SJSA1 (cell line): ENCODE measurements at places on chromosomes 3 and 15. TPM values are rescaled to one million over a fixed set of nuclear protein-coding genes. Genes with fewer than 3 reads are reported as not detected.

PIF1 gene
- 20.1 and 29.2 TPM in 2 replicates for total RNA-seq

- no peak for DNase-seq
These were observed 3.2 kb downstream of the SEMA7A start for GRCh38 chr15:74430510-74430951.

DNA sequence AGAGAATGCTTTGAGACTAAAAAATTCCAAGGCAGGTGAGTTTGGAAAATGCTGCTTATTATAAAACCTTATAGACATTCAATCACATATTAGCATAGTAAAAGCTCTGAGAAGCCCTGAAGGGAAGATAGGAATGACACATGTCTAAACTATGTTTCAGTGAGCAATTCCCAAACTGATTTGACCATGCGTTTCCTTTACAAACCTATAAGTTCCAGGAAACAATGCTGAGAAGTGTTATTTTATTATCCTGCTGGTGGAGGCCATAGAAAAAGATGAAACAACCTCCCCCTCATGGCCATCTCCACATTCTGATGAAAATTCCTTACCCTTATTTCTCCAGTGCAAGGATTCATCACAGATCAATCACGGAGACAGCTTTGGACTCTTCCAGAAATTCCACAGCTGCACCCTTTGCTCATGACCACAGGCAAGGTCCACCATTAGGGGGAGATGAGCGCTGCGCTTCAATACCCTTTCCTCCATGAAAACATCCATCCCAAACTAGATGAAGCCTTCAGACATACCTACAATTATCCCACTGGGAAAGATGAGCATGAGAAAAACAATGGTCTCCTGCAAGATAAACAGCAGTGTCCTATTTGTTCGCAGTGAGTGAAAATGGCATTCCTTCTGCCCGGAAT, 372.1 kb downstream of the MAGI1 start:
- DNase-seq: no peak

GRCh38 chr15:73745073-73745472, 8.1 kb downstream of the INSYN1 start:
- no peak for DNase-seq

DNA sequence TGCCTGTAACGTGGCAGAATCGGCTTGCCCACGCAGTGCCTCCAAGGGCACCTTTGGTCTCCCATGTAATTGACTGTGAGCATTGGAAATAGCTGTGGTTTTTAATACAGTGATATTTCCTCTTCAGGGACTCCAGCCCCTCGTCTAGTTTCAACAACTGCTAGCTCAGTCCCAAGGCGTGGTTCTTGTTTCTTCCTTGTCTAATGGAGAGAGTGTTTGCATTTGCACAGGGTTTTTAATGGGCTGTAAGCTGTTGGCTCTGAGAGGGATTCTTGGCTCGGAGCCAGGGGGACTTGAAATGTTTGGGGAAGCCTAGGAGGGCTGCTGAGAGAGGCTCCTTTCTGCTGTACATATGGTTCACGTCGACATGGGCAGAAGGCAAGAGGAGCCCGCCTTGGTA, 86.2 kb downstream of the THSD4 start:
- no peak for DNase-seq

CDHR4 gene
- total RNA-seq: not detected in 2 replicates

DNA sequence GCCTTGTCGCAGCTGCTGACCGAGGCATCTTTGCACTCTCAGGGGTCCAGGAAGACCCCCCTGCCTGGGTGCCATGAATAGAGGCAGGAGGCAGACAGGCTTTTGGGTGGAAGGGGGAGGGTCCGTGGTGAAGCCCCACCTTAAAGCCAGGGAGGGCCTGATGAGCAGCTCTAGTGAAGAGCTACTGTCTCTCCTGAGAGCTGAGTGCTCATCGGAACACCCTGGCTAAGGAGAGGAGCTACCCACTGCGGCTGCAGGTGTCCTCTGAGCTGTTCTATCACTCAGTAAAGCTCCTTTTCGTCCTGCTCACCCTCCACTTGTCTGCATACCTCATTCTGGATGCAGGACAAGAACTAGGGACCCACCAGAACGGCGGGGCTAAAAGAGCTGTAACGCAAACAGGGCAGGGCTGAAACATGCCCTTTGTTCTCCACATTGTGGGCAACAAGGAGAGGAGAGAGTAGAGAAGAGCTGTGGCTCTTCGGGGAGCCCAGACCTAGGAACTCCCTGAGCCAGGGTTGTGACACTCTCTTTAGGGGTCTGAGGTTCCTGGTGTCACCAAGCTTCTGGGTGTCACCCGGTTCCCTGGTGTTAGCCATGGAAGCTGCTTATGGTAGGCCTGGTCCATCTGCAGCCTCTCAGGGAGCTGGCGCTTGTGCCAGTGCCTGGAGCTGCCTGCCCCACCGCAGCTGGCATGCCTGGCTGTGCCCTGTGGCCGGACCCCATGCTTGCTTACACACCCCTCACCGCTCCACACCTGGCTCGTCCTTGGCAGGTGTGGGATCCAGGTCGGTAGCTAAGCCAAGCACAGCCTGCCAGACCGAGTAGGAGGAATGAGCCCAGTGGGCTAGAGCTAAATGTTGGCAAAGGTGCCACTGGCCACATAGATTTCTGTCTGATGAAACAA, 26.2 kb upstream of the TFG start:
- DNase-seq: no peak

DNA sequence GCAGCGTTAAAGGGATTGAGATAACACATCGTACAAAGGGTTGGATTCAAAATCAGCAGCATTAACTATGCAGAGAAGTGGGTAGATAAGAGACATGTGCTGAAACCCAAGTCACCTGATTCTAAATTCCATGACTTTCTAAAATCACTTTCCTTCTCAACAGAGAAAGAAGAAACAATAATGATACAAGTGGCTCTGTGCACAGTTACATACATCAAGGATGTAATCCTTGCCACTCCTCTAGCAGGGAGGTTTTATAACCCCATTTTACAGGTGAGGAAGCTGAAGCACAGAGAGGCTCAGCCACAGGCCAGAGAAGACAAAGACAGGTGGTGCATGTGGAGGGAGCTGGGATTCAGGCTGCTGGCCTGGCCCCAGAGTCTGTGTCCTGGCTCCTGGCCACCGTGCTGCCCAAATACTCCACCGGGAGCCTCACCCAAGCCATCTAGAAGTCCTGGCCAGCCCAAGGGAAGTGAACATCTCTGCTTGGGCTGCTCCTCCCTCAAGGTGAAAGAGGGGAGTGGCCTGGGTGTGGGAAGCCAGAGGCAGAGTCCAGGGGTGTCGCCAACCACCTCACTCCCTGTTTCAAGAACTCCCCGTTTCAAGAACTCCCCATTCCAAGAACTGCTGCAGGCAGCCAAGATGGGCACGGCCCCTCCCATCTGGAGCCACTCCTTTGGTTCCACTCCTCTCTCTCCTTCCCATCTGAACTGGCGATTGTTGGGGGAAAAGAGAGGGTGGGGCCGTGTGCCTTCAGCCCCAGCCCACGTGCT, 147.1 kb downstream of the NUP210 start:
- no peak for DNase-seq

SEMA4B gene
- total RNA-seq: 5.6 and 17.8 TPM in 2 replicates

GRCh38 chr15:33026614-33027013, 167.9 kb downstream of the FMN1 start:
- no peak for DNase-seq

GMNC gene
- not detected in 2 replicates for total RNA-seq

GRCh38 chr15:64845183-64845611, 3.5 kb downstream of the PLEKHO2 start:
- no peak for DNase-seq

GRCh38 chr3:57983734-57984518, 24.3 kb upstream of the FLNB start:
- peak; percentile 75 for DNase-seq

TFRC gene
- 77.3 and 92.3 TPM in 2 replicates for total RNA-seq

GRCh38 chr3:141498598-141499223, 11.9 kb downstream of the RASA2 start:
- no peak for DNase-seq

DNA sequence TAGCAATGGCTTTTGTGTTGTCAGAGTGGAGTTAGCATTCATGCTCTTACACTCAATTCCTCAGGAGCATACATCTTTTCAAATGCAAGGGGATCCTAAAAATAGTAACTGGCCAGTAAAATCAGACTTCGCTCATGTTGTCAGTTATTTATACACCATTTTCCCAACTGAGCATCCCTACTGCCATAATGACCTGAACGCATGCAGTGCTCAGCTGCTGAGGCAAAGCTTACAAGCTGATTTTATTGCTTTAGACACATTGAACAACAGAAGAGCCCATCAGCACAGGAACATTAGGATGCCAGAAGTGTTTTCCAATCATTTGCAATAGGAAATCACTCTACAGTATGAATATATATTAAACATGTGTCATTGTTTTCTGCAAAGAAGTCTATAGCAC, 689.7 kb upstream of the BCHE start:
- no peak for DNase-seq

PCNP gene
- 65.0 and 87.8 TPM in 2 replicates for total RNA-seq

GRCh38 chr3:11060500-11061251, 68.1 kb downstream of the SLC6A1 start:
- DNase-seq: peak; percentile 66

DNA sequence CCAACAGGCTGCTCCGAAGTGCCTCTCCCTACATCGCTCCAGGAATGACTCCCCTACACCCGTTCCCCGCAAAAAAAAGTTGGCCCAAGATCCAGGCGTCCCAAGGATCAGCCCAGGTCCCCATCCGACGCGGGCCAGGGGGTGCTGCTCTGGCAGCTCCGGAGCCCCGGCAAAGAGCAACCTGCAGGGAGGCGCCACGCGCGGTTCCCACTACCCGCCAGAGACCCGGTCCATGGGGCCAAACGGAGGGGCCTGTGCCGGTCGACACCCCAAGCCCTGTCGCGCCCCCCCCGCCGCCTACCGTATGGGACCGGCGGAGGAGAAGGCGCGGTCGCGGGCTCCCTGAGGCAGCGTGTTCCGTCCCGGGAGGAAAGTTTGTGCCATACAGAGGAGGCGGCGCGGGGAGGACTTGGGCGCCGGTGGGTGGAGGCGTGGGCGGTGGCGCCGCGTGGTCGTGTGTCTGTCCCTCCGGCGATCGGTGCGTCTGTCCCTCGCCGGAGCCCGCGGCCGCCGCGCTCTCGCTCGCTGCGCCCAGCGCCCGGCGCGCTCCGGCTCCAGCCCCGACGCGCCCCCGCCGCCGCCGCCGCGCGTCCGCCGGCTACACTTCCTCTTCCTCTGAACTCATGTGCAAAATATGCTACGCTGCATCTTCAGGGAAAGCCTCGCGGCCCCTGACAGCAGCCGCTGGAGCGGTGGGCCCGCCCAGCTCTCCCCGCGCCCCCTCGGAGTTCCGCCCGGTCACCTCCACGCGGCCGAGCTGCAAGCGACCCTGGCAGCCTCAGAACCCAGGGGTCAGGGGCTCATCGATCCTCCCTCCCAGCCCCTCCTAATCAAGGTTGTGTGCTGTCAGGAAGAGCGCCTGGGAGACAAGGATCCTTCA, at the start of gene RFTN1:
Gene RFTN1 (minus strand): TSS at position 559 of the 880 bp plus-strand sequence. CDS start 19,830 bp downstream, outside the sequence.
- DNase-seq: peak; percentile 69

- DNase-seq: no peak
These were observed 349.2 kb downstream of the NAALADL2 start for GRCh38 chr3:175208326-175208725.

C3orf20 gene
- not detected in 2 replicates for total RNA-seq

- DNase-seq: no peak
These were observed 836 bp upstream of the AKAP13 start for GRCh38 chr15:85379403-85380131.

GRCh38 chr15:96692826-96693225, 362.3 kb downstream of the NR2F2 start:
- no peak for DNase-seq

BHLHE40 gene
- 6.3 and 8.4 TPM in 2 replicates for total RNA-seq

SLC22A14 gene
- not detected in 2 replicates for total RNA-seq

COL6A5 gene
- not detected in 2 replicates for total RNA-seq

DNA sequence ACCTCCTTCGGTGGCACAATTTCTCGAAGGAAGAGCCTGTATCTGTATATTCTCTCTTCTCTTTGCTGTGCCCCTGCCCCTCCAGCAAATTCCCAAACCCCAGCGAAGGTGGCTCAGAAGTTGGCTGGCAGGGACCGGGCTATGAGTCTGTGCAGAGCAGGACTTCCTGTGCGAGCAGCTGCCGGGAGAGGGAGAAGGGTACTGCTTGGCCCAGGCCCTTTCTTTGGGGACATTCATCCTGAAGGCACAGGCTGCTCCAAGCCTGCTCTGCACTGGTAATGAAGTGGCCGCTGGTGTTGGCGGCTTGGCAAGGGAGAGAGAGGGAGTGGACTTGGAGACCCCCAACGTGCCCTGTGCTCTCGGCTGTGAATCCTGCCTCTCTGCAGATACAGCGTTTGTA, 1.5 kb downstream of the SLC6A11 start:
- DNase-seq: no peak

ANKRD63 gene
- total RNA-seq: 11.4 and 13.6 TPM in 2 replicates

MCTP2 gene
- total RNA-seq: 0.18 and 0.72 TPM in 2 replicates

DNA sequence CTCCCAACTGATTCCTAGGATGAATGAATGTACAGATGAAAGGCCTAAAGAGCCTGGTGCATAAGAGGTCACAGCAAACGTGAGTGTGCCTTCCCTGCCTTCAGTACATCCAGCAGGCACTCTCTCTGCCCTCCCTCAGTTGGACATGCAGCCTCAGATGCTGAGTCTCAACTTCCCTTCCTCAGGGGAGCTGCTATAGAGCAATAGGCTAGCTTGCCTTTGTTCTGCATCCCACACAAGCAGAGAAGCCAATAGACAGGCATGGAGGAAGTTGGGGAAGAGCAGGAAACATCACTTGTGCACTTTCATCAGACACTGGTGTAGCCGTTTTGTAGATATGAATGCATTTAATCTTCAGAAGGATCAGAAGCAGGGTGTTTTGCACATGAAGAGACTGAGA, 147.5 kb upstream of the THBS1 start:
- no peak for DNase-seq

GRCh38 chr15:55289011-55289745, 435 bp downstream of the RAB27A start:
- no peak for DNase-seq

PLA2G4E gene
- total RNA-seq: not detected in 2 replicates

GPR87 gene
- 0.29 TPM in 1 of 2 replicates, not detected in the other for total RNA-seq

DNA sequence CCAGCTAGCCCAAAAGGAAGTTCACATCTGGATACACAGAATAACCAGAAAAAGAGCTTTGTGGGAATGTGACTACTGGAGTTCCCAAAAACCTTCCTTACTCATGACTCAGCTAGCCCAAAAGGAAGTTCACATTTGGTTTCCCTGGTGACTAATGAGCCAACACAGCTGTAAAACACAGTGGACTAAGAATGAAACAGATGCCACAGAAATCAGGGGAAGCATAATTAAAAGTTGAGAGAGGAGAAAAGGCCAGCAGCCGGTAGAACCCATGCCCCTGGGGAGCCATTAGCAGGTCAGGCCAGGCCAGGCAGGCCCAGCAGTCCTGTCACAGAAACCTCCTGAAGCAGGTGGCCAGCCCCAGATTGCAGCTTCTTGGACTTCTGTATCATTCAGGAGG, 130.3 kb downstream of the GHSR start:
- peak; percentile 75 for DNase-seq

GRCh38 chr3:23540600-23540999, 265.2 kb upstream of the UBE2E1 start:
- no peak for DNase-seq

DNA sequence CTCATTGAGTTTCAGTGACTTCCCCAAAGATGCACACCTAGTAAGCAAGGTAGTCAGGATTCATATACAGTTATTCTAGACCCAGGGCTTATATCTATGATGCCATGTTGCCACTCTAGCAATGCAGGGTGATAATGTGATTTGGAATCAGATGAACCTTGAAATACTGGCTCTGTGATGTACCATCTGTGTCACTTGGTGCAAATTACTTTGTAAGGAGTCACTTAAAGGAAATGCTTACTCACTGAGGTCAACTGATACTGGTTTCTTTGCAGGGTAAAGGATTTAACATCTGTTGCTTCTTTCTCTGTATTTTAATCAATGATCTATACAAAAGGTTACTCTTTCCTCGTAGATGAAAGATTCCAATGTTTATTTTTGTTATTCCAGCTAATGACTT, 10.8 kb downstream of the ASB14 start:
- DNase-seq: no peak

GRCh38 chr15:65789759-65790425, 2.2 kb downstream of the DENND4A start:
- DNase-seq: no peak
